Osteocyte (in vitro differentiated cells): ENCODE measurements at places on chromosomes 6 and 20.

DNA sequence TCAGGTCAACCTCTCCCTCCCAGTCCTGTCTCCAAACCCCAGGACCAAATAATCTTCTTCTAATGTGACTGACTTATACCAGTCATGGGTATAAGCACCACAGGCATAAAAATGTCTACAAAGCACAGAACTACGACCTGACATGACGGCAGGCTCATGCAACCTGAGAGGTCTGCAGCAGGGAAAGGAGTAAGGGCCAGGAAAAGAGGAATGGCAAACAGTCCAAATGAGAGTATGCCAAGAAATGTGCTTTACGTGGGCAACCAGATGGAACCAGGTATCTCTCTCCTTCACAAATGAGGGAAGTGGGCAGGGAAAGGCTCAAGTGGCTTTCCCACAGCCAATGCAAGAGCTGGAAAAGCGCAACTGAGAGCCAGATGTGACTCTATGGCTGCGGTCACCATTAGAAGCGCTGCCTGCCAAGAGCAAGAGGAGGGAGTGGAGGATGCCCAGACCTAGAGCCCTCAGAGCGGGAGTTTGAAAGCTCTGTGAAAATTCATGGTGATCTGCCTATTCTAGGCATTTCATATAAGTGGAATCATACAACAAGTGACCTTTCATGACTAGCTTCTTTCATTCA is 6.0 kb downstream of the APMAP start:
- no peaks in the 10 kb centered on the region for H3K27me3 ChIP-seq
- H3K4me1 ChIP-seq = peaks cover 11% of the 10 kb centered on the region
- DNase-seq = peak; percentile 49
- H3K27ac ChIP-seq = no peak overlapping the region

DNA sequence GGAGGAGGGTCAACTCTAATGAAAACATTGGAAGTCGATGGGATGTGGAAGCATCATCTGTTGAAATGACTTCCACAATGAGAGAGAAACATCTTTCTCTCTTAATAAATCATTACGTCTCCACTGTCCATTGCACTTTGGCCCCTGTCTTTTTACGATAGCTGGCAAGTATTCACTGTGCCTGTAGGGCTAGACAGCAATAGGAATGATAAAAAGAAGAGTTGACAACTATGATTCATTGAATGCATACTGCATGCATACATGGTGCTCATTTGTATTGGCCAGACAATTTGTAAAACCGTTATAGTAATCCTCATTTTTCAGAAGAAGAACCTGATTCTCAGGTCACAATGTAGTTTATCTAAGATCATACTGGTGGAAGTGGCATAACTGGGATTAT is 220.3 kb downstream of the KCNQ5 start:
- H3K27me3 ChIP-seq = no peaks in the 10 kb centered on the region
- no peak for DNase-seq
- no peak overlapping the region for H3K27ac ChIP-seq
- H3K4me1 ChIP-seq = no peaks in the 10 kb centered on the region
- no peak overlapping the region for H3K4me3 ChIP-seq

DNA sequence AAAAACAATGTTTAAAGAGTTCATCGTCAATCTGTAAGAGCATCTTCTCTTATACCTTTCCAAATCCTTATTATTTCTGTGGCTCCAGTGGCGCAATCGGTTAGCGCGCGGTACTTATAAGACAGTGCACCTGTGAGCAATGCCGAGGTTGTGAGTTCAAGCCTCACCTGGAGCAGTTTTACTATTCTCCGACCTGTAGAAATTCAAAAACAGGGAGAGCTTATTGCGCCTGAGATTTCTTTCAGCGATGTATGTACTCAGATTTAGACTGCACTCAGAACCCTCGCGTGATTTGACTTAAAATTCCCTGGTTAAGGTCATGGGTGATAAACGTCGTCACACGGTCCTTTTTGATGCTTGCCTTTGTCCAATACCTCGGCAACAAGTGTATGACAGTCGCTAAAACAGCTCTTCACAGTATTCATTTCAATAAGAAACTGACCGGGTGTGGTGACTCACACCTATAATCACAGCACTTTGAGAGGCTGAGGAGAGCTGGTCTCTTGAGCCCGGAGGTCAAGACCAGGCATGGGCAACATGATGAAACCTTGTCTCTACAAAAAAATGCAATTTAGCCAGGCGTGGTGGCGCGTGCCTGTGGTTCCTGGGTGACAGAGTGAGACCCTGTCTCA is 11.9 kb downstream of the GPX5 start:
- H3K27ac ChIP-seq = no peak overlapping the region
- peak overlapping the region; percentile 47 for H3K4me3 ChIP-seq
- H3K36me3 ChIP-seq = no peaks in the 10 kb centered on the region
- DNase-seq = no peak
- H3K4me1 ChIP-seq = peaks cover 6% of the 10 kb centered on the region
- peaks cover 20% of the 10 kb centered on the region for H3K27me3 ChIP-seq

- no peak overlapping the region for H3K27ac ChIP-seq
- H3K4me3 ChIP-seq = no peak overlapping the region
- DNase-seq = no peak
These were observed 10.1 kb downstream of the RFX6 start for GRCh38 chr6:116887168-116887567.

- H3K27me3 ChIP-seq = no peaks in the 10 kb centered on the region
- H3K27ac ChIP-seq = no peak overlapping the region
- DNase-seq = no peak
- H3K4me3 ChIP-seq = no peak overlapping the region
- H3K4me1 ChIP-seq = no peaks in the 10 kb centered on the region
- no peaks in the 10 kb centered on the region for H3K36me3 ChIP-seq
These were observed 375.9 kb upstream of the TSHZ2 start for GRCh38 chr20:52596256-52596655.
